ENCODE measurements at places on chromosomes 2 and 18.

GRCh38 chr2:22737144-22737543 lies 647.8 kb upstream of the KLHL29 start:
- no peak for DNase-seq

DNA sequence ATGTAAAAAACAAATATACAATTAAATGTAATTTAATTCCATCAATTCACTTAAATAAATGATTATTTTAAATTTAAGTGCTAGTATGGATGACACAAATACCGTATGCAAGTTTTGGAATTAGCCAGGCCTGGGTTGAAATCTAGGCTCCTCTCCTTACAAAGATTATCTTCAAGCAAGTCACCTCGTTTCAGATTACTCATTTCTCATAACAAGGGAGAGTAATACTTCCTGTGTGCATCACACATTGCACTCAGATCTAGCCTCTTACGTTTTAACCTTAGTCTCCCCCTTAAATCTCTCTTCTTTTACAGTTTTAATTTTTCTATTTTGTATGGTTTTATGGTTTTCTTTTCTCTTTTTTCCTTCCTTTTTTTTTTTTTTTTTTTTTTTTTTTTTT lies 1475.9 kb upstream of the NXPH2 start:
- DNase-seq: no peak

- peak; percentile 65 for DNase-seq
Measured at GRCh38 chr2:43609290-43609918, 13.6 kb upstream of the THADA start.

DNA sequence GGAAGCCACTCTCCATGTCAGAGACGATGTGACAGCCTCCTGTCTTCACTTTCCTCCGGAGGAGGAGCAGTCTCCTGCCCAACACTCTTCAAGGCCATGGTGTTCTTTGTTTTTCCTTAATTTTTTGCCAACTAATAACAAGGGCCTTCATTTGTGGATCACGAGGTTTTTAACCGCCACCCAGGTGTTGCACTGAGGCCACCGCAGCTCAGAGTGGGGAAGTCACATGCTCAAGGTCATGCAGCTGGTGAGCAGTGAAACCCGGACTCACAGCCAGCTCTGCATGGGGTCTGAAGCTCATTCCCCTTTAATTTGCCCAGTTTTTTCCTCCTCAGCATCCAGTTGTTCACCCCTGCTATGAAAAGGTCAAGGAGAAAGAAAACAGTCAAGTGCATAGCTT lies 19.6 kb downstream of the ENOSF1 start:
- DNase-seq: no peak

- no peak for DNase-seq
Measured at GRCh38 chr2:108776475-108776874, 10.1 kb upstream of the CCDC138 start.

DNA sequence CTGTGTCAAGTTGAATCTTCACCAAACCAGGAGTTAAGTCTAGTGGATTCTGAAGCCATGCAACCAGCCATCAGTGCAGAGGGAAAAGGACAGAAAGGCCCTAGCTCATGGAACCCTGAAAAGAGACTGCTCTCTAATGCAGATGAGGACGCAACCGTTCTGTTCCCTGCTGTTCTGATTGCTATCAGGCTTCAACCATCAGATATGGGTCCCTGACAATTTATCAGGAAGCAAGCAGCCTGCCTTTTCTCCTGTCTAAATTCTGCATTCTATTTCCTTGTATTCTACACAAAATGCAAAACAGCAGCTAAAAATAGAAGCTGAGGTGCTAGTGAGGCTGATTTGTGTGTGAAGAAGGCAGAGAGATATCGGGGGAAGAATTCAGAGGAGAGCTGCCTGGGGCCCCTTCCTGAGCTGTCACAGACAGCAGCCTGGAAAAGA lies 68.4 kb upstream of the RTN4 start:
- no peak for DNase-seq

- no peak for DNase-seq
Measured at GRCh38 chr2:163682695-163683094, 53.1 kb downstream of the FIGN start.

DNA sequence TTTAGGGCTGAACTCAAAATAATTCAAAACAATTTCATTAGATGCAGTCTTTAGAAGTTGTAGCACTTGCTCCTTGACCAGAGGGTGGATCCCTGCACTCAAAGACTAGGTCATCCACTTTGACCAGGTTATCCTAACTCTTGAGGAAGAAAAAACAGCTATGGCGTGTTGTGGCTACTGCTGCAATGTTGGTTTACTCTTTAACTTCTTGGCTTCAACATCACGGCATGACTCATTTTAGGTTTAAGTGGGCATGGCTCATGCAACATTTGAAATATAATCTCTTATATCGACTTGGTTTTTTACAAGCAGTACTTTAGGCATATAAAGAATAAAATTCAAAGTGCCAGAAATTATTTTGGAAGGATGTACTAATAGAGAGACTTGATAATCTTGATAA lies 35.4 kb downstream of the ANKRD29 start:
- DNase-seq: no peak

DNA sequence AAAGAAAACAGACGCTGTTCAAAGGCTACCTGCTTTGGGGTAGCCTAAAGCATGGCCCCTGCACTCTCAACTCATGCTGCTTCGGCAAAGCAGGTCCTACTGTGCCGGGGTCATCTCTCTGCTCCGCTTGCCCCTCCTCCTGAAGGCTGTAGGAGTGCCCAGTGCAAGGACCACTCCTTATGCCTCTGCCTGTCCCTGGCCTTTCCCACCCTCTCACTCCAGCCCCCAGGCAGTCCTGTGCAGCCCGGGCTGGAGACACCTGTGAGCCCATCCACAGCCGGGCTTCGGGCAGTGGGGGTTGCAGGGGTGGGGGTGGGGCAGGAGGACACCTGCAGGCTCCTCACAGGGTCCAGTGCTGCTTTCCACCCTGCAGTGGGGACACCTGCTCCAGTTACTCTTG lies 69.1 kb downstream of the ACKR3 start:
- DNase-seq: no peak

DNA sequence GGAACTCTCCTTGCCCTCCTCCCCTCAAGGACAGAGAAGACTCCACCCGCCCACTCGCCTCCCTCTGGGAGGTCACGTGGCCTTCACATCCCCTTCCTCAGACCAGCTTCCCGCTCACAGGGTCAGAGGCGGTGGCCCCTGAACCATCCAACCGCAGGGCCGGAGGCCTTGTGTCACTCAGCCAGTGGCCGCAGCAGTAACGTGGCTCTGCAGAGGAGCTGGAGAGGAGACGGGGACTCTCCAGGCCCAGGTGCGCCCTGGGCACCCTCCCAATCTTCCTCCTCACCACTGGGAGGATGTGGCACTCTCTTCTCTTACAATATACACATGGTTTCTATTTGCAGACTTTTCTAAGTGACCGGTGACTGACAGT lies 161.7 kb downstream of the TWIST2 start:
- no peak for DNase-seq

- DNase-seq: peak; percentile 64
Measured at GRCh38 chr2:119126650-119127049, 31.9 kb downstream of the C1QL2 start.

DNA sequence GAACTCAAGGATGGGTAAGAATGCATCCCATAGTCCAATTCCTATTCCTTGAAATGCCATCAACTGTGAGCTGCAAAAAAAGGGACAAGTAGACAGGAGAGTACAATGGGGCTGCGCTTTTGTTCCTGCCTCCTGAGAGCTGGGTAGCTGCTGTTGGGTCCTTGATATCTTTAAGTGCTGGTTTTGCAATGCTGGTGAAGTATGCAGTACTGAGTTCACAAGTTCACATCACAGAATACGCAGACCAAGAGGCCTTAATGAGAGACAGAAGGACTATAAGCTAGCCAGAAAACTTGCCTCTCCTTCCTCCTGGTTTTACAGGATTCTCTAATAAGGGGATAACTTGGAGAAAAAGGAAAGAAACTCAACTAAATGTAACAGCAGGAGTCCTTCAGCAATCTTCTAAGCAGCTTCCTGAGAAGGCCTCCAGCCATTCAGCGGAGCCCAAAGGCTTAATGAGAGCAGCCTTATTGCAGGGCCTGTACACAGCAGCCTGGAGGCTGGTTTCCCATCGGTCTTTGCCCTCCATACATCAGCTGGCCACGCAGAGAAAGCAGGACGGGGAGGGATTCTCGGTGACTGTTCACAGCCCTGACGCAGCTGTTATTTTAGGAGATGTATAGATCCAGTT lies 293.1 kb downstream of the CDCA7 start:
- no peak for DNase-seq

- no peak for DNase-seq
Measured at GRCh38 chr2:128384446-128384845, 65.8 kb upstream of the HS6ST1 start.

GRCh38 chr18:41077076-41077475 lies 878.0 kb upstream of the PIK3C3 start:
- DNase-seq: no peak

GRCh38 chr2:8984157-8984556 lies 19.3 kb downstream of the MBOAT2 start:
- DNase-seq: no peak

DNA sequence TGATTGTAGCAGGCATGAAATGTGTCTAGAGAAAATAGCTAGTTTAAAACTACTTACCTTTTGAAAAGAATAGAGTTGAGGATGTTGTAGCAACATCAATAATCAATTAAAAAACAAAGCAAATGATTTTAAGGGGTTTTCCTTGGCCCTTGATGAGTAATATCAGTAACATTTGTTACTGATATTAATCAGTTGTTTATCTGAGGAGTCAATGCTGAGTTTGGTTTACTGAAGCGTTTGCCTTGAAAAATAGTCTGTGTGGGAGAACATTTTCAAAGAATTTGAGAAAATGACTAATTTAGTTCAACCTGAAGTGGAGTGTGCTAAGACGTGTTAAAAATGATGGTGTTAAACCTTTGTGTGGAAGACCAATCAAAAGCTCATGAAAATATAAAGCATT lies 9.3 kb downstream of the PTH2R start:
- no peak for DNase-seq

- no peak for DNase-seq
Measured at GRCh38 chr2:230961091-230961491, 34.8 kb upstream of the SPATA3 start.

DNA sequence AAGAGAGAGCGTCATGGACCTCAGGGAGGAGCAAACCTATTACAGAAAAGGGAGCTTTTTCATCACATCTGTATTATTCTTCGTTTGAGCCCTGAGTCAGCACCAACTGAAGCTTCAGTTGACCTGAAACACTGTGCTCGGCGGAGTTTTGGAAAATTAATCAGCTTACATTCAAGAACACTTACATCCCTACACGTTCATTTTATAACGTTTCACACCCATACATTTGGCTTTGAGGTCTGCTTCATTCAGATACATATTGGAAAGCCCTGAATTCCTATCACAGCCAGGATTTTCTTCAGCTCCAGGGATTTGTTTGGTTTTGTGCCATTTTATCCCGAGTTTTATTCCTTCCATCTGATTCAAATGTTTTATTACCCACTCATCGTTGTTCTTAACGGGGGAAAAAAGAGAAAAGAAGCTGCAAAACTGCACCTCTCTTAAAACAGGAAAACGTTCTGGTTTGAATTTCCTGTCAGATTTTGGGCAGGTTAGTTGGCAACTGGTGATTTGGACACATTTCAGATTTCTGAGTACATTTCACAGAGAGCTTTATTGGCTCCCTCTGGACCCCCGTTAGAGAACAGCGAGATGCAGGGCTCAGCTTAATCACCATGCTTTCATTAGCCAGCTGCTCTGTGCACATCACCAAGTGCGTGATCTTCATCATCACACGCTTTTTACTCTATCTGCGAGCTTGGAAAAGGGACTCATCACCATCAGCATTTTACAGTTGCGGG lies 88.8 kb downstream of the CDC42EP3 start:
- no peak for DNase-seq

DNA sequence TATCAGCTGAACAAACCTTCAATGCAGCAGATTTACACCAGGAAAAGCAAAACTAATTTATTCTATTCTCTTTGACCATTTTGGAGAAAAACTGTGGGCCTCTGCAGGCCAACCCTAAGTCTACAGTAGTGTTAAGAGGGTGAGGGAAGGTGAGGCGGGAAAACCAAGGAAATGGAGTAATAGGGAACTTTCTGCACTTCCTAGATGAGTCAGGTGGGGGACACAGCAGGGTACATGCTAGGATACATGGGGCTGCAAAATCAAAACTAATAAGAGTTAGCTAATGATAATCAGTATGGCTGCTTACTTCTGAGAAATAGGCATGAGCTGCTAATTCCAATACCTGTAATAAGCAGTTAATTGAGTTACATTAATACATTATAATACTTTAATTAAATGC lies 66.0 kb upstream of the PGAP1 start:
- DNase-seq: no peak
